NCI-H82 (cell line): ENCODE measurements at places on chromosomes 1 and 21.

DNA sequence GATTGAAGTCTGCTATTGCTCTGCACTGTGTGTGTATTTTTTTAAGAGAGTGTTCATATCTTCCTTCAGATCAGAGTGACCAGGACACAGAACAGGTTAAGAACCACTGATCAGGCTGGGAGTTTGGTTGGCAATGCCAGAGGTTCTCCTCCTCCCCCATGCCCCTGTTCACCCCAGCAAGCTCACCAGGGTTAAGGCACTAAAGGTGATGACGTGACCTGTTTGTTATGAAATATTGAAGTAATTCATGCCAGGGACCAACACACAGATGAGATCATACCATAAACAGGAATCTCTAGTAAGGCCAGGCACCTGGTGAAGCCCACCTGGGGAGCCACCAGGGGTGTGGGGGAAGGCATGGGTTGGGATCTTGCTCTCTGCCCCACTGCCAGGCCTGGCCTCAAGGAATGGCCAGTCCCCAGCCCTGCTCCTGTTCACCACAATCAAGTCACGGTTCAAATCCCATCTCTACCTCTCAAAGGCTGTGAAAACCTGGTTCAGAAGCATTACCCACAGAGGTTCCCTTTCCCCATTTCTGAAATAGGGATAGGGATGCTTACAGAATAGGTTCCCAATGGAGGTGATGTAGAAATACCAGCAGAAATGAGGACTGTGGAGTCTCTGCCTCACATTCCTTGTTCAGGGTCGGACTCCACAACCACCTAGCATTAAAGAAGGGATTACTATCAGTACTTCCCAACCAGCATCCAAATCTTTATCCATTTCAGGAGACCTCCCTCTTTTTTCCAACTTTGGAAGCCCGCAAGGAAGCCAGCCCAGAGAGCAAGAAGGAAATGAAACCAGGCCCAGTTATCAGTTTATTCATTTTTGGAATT is 2.4 kb downstream of the ID3 start:
- no peak for DNase-seq

- DNase-seq = no peak
These were observed 612.2 kb upstream of the CXADR start for GRCh38 chr21:16900685-16901084.

- no peak for DNase-seq
These were observed 31.0 kb upstream of the SOX13 start for GRCh38 chr1:204041803-204042505.

GRCh38 chr1:15178571-15179484 is 25.3 kb downstream of the TMEM51 start:
- no peak for DNase-seq

DNA sequence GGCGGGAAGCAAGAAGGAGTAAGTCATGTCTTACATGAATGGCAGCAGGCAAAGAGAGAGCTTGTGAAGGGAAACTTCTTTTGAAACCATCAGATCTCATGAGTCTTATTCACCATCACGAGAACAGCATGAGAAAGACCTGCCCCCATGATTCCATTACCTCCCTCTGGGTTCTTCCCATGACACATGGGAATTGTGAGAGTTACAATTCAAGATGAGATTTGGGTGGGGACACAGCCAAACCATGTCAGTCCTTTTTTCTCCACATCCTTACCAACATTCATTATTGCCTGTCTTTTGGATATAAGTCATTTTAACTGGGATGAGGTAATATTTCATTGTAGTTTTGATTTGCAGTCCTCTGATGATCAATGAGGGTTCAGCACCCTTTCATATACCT is 81.0 kb downstream of the DIRAS3 start:
- DNase-seq = no peak

DNA sequence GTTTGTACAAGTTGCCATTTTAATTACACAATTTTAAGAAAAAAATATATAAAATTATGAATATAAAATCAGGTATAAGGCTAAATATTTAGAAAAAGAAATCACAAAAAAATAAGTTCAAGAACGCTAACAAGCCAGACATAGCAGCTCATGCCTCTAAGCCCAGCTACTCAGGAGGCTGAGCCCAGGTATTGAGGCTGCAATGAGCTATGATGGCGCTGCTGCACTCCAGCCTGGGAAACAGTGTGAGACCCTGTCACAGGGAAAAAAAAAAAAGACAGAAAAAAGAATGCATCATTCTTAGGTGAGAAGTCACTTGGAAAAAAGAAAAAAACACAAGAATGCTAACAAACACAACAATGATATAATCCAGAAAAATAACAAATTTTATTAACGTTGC is 112.3 kb upstream of the PRDX6 start:
- peak; percentile 9 for DNase-seq
